ENCODE measurements at places on chromosomes 2 and 18.

DNA sequence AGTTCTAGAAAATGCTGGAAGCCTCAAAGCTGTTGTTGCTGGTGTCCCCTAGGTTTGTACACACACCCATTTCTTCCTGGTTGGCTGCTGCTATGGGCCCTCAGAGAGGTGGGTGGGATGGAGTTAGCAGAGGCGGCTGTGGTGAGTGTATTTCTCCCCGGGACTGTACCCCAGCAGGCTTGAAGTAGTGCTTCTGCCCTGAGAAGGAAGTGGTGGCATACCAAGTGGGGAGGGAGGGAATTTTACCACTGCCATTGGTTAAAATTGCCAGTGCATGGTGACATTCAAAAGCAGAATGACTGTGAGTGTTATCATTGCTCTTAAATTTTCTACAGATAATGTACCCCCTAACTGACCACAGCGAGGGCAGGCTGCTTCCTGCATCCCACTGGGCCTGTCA lies 125.6 kb upstream of the CAPN13 start:
- no peak for DNase-seq

GRCh38 chr18:53241161-53241560 lies 901.2 kb downstream of the DCC start:
- DNase-seq = no peak

- DNase-seq = no peak
These were observed 123.5 kb downstream of the GLI2 start for GRCh38 chr2:120859128-120859527.

GRCh38 chr2:8997631-8998030 lies 5.9 kb downstream of the MBOAT2 start:
- no peak for DNase-seq

DNA sequence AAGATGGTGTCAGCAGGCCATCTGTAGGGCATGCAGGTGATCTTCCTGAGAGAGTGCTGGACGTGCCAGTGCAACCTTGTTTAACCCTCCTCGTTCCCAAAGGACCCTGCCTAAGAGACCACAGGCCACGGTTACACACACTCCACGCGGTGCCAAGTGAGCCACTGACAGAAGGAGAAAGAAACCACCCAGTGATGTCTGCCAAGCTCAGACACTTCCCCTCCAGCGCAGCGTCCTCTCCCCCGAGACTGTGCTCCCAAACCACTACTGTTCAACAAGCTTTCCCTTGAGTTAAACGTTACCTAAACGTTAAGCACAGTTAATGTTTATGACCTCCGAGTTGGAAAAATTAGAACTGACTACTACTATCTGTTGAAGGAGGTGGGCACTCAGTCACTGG lies 119.1 kb upstream of the NCK2 start:
- DNase-seq = no peak

DNA sequence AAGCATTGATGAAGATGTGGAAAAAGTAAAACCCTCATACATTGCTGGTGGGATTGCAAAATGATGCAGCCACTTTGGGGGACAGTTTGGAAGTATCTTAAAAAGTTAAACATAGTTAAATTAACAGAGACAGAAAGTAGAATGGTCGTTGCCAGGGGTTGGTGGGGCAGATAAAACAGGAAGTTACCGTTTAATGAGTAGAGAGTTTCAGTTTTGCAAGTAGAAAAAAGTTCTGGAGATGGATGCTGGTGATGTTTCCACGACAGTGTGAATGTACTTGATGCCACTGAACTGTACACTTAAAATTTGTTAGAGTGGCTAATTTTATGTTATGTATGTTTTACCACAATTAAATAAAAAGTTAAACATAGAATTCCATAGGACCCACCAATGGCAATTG lies 44.5 kb upstream of the EGR4 start:
- no peak for DNase-seq

DNA sequence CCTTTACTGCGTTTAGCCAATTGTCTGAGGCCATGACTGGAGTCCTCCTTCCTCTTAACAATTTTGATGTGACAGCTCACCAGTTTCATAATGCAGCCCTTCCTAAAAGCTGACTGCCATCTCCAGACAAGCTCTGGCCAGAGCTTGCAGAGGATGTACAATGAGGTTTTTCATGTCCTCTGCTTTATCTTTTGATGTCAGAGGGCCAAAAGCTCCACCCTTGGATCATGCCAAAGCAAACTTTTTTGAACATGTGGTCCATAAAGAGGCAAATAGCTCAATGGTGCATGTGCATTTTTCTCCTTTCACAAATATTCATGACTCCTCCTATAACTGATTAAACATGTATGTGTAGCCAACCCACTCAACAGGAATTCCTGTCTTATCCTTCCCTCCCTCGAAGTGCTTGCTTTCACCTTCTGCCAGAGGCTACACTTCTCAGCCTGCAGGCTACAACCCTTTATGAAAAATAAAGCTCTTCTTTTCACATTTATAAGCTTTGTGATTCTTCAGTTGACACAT lies 266.2 kb downstream of the FBXO15 start:
- DNase-seq = no peak

- DNase-seq = no peak
These were observed 168.2 kb downstream of the NEDD4L start for GRCh38 chr18:58212274-58212673.

GRCh38 chr2:10790228-10790973 lies 22.2 kb downstream of the PDIA6 start:
- DNase-seq = no peak

DNA sequence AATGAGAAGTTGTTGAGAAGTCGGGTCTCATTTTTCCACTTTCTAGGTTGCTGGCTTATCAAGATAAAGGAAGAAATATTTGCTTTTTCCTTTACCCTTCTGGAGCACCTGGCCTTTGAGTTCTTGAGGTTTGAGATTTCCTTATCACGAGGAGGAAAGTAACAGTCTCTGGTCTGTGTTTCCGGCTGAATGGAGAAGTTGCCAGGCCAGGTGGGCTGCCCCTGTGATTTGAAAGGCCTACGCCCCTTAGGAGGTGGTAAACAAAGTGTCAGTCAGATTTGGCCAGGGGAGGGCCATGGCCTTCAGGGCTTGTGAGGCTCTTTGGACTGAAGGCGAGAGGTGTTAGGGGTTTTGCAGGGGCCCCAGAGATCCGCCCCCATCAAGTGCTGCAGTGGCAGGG lies 156.7 kb upstream of the HAAO start:
- no peak for DNase-seq

DNA sequence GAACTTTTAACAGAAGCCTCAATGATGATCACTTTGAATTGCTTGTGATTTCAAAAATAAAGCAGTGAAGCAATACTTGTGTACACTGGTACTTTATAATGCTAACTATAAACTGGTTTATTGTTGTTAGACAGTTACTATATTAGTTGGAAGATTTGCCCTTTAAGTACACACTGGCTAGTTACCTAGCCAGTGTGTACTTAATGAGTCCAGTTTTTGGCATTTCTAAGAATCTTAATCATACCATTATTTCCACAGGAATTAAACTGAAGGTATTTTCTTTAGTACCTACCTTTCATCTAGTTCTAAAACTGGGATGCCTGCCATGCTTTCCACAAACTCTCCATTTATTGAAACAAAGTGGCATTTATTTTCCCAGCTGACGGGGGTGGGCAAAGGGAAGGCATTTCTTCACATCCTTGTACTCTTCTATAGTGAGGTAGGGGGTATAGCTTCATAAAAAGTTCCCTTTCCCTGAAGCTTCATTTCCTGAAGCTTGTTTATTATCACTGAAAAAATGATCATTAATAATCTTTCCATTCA lies 49.9 kb downstream of the UGP2 start:
- no peak for DNase-seq

GRCh38 chr18:48908916-48909315 lies 41.8 kb downstream of the SMAD7 start:
- no peak for DNase-seq

- no peak for DNase-seq
These were observed 124.5 kb downstream of the MIB1 start for GRCh38 chr18:21865043-21865442.

Measured in SW480 (cell line).